GM23248 (cell line): ENCODE measurements at places on chromosomes 11 and 22. TPM values are rescaled to one million over a fixed set of nuclear protein-coding genes. Genes with fewer than 3 reads are reported as not detected.

CABP7 gene
- total RNA-seq: not detected in 2 replicates

DNA sequence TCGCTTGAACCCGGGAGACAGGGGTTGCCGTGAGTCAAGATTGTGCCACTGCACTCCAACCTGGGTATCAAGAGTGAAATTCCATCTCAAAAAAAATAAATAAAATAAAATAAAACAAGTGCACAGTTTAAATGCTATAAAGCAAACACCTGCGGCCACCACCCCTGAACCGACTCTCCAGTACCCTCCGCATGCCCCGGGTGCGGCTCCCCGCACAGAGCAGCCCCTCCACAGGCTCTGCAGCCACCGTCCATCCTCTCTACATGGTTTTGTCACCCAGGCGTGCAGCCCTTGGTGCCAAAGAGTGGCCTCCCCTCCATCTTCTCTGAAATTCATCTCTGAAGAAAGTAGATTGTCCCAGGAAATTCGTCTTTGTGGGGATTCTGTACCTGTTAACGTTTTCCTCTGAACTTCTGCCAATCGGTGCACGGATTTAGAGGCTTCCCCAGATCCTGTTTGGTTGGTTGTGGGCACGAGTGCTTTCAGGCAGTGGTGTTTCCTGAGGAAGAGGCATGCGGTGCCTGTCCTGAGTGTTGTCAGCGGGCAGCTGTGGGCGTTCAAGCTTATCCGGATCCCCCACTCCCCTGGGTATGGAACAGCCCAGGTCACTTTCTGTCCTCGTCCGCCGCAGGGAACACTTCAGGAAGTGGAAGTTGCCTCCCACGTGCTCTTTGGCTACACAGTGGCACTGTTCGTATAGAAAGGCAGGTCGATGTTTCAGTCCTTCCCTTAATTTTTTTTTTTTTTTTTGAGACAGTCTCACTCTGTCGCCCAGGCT, 4.1 kb downstream of the MIOX start:
- H3K36me3 ChIP-seq: no peaks in the 10 kb centered on the region
- H3K4me1 ChIP-seq: no peaks in the 10 kb centered on the region
- H3K4me3 ChIP-seq: no peak overlapping the region
- no peak overlapping the region for H3K27ac ChIP-seq

AQP11 gene
- total RNA-seq: 0.43 and 2.9 TPM in 2 replicates

DNA sequence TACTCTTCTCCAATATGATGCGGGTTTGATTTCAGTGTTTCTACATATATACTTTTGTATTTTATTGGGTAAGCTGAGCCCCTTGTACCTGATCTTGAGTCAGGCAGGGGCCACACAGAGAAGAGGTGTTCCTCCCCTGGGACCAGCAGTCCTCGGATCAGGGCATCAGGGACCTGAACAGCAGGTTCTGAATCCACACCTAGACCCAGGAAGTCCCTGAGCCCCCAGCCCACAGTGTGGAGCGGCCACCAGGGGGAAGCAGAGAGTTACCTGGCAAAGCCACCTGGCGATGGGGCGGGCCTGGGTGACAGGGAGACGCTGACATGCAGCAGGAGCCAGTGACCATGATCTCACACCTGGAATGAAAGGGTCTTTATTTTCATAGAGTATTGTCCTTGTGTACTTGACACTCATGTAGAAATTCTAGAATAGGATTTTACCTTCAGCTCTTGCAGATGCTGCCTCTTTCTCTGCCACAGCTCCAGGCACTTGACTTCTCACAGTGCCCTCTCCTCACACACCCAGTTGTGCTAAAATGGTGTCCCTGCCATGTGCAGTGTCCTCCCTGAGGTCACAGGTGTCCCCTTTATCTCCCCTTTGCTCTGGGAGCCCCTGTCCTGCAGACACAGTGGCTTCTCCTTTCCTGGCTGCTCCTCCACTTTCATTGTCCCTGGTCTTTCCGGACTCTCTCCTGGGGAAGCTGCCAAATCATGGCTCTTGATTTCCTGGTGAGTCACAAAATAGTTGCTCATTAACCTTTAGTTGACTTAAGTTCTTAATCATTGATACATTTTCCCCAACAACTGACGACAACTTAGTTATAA, 48.5 kb downstream of the GGTLC2 start:
- H3K27me3 ChIP-seq: no peaks in the 10 kb centered on the region
- H3K4me3 ChIP-seq: no peak overlapping the region
- no peaks in the 10 kb centered on the region for H3K36me3 ChIP-seq

TMEM121B gene
- 0.11 TPM in 1 of 2 replicates, not detected in the other for total RNA-seq

DNA sequence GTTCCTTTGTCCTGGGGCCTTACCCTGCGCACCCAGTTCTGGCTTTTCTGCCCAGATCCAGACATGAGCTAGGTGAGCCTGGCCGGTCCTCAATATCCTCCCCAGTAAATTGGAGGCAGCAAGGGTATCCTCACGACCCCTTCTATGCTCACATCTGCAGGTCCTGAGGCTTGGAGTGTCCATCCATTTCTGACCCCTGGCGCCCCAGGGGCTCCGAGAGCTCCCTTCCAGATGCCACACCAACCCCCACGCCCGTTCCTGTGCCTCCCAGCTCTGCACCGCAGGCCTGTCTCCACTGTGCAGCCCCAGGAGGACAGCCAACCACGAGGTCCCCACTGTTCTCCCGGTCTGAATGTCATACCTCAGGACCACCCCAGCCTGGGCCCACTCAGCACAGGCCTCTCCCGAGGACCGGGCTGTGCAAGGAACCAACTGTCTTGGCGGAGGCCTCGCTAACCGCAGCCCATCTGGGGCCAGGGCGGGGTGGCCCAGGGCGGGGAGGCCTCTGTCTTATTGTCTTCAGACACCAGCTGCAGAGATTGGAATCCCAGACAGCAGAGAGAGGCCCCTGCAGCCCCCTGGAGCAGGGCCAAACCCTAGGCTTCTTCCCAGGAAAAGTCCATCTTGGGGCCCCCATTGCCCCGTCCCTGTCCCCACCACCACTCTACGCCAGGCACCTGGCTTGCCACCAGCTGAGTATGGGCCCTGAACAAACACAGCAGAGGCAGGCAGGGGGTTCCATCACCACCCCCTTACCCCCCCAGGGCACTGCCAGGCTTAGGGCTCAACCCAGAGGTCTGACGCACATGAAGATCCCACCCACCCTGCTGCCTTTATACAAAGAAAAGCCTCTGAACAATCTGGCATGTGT, 39.3 kb downstream of the ALX4 start:
- H3K4me3 ChIP-seq: no peak overlapping the region
- no peaks in the 10 kb centered on the region for H3K36me3 ChIP-seq
- H3K27me3 ChIP-seq: no peaks in the 10 kb centered on the region

DNA sequence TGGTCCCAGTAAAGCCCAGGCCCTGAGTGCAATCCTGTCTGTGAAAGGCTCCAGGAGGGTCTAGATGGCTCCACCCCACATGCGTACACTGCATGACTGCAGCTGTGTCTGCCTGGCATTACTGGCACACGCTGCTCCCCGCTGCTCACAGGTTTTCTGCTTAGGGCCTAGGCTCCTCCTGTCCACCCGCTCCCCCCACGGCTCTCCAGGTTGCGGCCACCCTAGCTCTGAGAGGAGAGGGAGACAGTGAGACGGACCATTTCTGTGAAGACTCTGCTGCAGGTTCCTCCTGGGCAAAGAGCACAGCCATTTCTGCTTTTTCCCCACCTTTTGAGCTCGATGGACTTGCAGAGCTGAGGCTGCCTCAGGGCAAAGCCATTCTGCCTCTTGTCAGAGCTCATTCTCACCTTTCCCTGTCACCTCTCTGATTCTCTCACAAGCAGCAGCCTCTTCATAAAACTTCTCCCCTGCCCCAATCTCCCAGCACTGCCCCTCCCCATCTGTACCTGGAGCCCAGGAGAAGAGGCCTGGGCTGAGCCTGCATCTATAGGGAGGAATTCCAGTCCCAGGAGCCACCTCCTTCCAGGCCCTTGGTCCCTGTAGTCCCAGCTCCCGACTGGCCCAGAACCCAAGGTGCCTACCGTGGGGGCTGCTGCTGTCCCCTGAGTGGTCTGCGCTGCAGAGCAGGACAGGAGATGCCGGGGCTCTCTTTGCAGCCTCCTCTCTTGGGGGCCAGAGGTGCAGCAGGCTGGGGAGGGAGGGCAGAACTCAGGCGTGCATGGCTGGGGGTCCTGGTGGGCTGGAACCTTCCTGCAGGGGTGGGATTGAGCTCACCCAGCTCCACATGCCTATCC, 433.7 kb upstream of the B3GAT1 start:
- no peak overlapping the region for H3K4me3 ChIP-seq
- H3K36me3 ChIP-seq: no peaks in the 10 kb centered on the region
- no peak overlapping the region for H3K27ac ChIP-seq
- H3K4me1 ChIP-seq: no peaks in the 10 kb centered on the region
- no peaks in the 10 kb centered on the region for H3K27me3 ChIP-seq

UBASH3B gene
- 17.7 and 19.7 TPM in 2 replicates for total RNA-seq

GRCh38 chr11:2287091-2287490, 14.6 kb downstream of the C11orf21 start:
- peaks cover 57% of the 10 kb centered on the region for H3K27me3 ChIP-seq
- H3K4me3 ChIP-seq: no peak overlapping the region
- no peaks in the 10 kb centered on the region for H3K4me1 ChIP-seq
- no peak overlapping the region for H3K27ac ChIP-seq
- DNase-seq: no peak

GRCh38 chr11:14357881-14358728, 878 bp downstream of the RRAS2 start:
- peaks cover 10% of the 10 kb centered on the region; the same call in 1 of the 2 replicates for H3K36me3 ChIP-seq
- DNase-seq: peak; percentile 85
- no peaks in the 10 kb centered on the region for H3K27me3 ChIP-seq
- H3K27ac ChIP-seq: peak overlapping the region; percentile 67
- H3K4me3 ChIP-seq: peak overlapping the region; percentile 96

DNA sequence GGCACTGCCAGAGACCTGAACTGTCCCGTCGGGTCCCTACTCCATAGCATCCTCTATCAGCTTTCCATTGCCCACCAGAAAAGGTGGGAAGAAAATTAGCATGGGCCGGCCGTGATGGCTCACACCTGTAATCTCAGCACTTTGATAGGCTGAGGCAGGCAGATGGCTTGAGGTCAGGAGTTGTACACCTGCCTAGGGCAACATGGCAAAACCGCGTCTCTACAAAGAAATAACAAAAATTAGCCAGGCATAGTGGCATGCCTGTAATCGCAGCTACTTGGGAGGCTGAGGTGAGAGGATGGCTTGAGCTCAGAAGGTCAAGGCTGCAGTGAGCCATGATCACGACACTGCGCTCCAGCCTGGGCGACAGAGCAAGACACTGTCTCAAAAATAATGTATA, 3.5 kb downstream of the SLC25A18 start:
- DNase-seq: no peak
- H3K4me1 ChIP-seq: peaks cover 13% of the 10 kb centered on the region
- no peak overlapping the region for H3K4me3 ChIP-seq
- no peaks in the 10 kb centered on the region for H3K36me3 ChIP-seq

DNA sequence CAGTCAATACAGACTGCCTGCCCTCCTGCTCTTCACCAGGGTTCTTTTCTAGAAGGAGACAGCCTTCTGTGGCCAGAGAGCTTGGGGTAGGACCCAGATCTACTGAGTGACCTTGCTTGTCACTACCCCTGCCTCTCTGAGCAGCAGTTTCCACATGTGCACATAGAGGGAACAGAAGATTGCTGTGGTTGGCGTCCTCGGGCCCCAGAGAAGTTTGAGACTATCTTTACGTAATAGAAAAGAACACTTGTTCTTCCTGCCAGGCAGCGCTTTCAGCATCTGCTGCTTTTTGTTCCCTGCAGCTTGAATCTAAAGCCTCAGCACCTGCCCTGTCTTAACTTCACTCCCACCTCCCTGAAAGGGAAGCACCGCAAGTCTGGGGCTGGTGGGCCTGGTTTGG, 1.9 kb upstream of the FKBP2 start:
- H3K4me1 ChIP-seq: peaks cover 15% of the 10 kb centered on the region
- H3K27me3 ChIP-seq: no peaks in the 10 kb centered on the region
- H3K4me3 ChIP-seq: no peak overlapping the region
- DNase-seq: no peak

DNA sequence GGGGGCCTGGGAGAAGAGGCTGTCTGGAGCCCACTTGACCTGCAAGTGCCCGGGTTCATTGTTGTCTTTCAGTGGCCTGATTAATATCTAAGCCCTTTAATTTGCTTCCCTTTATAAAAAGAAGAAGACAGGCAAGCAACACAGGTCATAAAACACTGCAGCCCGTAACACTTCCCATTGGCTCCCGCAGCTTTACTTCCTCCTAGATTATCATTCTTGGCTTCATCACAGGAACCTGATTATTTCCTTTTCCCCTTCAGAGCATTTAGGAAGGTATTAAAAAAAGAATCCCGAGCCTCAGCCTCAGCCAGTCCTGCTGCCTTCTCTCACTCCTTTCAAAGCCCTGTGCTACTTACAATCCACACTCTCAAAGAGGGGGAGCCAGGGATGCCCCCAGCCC, 183.2 kb downstream of the GRIK4 start:
- peaks cover 14% of the 10 kb centered on the region for H3K27me3 ChIP-seq
- no peak overlapping the region for H3K27ac ChIP-seq
- DNase-seq: no peak

DNA sequence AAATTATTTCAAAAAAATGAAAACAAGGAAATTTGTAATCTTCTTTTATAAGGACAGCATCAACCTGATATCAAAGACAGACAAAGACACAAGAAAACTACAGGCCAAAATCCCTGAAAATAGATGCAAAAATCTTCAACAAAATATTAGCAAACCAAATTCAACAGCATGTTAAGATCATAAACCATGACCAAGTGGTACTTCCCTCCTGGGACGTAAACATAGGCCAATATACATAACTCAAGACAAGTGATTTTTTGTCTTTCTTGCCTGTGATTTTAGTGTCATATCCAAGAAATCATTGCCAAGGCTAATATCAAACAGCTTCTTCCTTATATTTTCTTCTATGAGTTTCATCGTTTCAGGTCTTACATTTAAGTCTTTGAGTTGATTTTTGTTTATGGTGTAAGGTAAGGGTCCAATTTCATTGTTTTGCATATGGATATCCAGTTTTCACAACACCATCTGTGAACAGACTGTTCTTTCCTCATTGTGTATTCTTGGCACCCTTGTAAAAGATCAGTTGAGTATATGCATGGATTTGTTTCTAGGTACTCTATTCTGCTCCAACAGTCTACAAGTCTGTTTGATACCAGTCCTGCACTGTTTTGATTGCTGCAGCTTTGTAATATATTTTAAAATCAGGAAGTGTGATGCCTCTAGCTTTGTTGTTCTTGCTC, 50.0 kb downstream of the SBF2 start:
- H3K27me3 ChIP-seq: no peaks in the 10 kb centered on the region
- H3K36me3 ChIP-seq: no peaks in the 10 kb centered on the region
- no peak for DNase-seq

- no peak overlapping the region for H3K27ac ChIP-seq
- DNase-seq: peak; percentile 79
- H3K4me3 ChIP-seq: no peak overlapping the region
- peaks cover 20% of the 10 kb centered on the region for H3K27me3 ChIP-seq
These were observed 13.5 kb upstream of the DTX4 start for GRCh38 chr11:59158206-59159068.

CHST1 gene
- not detected in 2 replicates for total RNA-seq

DEFB131B gene
- not detected in 2 replicates for total RNA-seq

CCDC89 gene
- 2.8 and 4.4 TPM in 2 replicates for total RNA-seq

- no peak overlapping the region for H3K4me3 ChIP-seq
- no peak for DNase-seq
- H3K36me3 ChIP-seq: no peaks in the 10 kb centered on the region
- H3K4me1 ChIP-seq: peaks cover 6% of the 10 kb centered on the region; the same call in 1 of the 2 replicates
- H3K27me3 ChIP-seq: peaks cover 83% of the 10 kb centered on the region
These were observed 119.2 kb downstream of the TIMP3 start for GRCh38 chr22:32920734-32921133.
